ENCODE measurements at places on chromosomes 7 and 10. TPM values are rescaled to one million over a fixed set of nuclear protein-coding genes. Genes with fewer than 3 reads are reported as not detected.

UFSP1 gene
- 3.1 TPM for total RNA-seq

TMEM225B gene
- total RNA-seq = 0.76 TPM

ZNF488 gene
- 11.0 TPM for total RNA-seq

PCGF5 gene
- total RNA-seq = 44.6 TPM

FOXP2 gene
- not detected for total RNA-seq

FEZF1 gene
- total RNA-seq = not detected

ATRNL1 gene
- 0.20 TPM for total RNA-seq

SEMA4G gene
- total RNA-seq = 7.1 TPM

KLHDC10 gene
- total RNA-seq = 13.9 TPM

NODAL gene
- not detected for total RNA-seq

NUDCD3 gene
- 67.2 TPM for total RNA-seq

PRSS1 gene
- not detected for total RNA-seq

LRGUK gene
- total RNA-seq = 0.29 TPM

EPHB6 gene
- 0.17 TPM for total RNA-seq

INSYN2A gene
- total RNA-seq = 1.7 TPM

OR2A12 gene
- total RNA-seq = not detected

CCL24 gene
- total RNA-seq = not detected

C7orf33 gene
- not detected for total RNA-seq

LBX1 gene
- not detected for total RNA-seq

NKX6-2 gene
- total RNA-seq = 0.32 TPM

BET1 gene
- 30.3 TPM for total RNA-seq

ANXA8 gene
- total RNA-seq = 29.5 TPM

FAM241B gene
- 18.8 TPM for total RNA-seq

GPR26 gene
- total RNA-seq = not detected

MPP7 gene
- total RNA-seq = not detected

DPP6 gene
- total RNA-seq = not detected

BNIP3 gene
- total RNA-seq = 52.0 TPM

ETV1 gene
- 3.2 TPM for total RNA-seq

SYT15 gene
- 3.8 TPM for total RNA-seq

PKD2L1 gene
- 0.06 TPM for total RNA-seq

ELFN1 gene
- 0.32 TPM for total RNA-seq

GRM3 gene
- not detected for total RNA-seq

FRA10AC1 gene
- total RNA-seq = 3.9 TPM

HOXA2 gene
- 1.1 TPM for total RNA-seq

SUN1 gene
- 94.4 TPM for total RNA-seq

OSBPL3 gene
- total RNA-seq = 13.4 TPM

KCNMA1 gene
- total RNA-seq = 71.4 TPM

CPN1 gene
- 0.28 TPM for total RNA-seq

SPAM1 gene
- not detected for total RNA-seq

SFTPD gene
- total RNA-seq = 0.19 TPM

NANOS1 gene
- total RNA-seq = 2.8 TPM

GATA3 gene
- 3.8 TPM for total RNA-seq

WNT2 gene
- not detected for total RNA-seq

Data from A549 treated with ZK216348 at 1 μM for 4 hours (cell line).